ENCODE measurements at places on chromosomes 7 and 10. TPM values are rescaled to one million over a fixed set of nuclear protein-coding genes. Genes with fewer than 3 reads are reported as not detected.

ADCY1 gene
- 2.3 TPM for polyA plus RNA-seq

DNA sequence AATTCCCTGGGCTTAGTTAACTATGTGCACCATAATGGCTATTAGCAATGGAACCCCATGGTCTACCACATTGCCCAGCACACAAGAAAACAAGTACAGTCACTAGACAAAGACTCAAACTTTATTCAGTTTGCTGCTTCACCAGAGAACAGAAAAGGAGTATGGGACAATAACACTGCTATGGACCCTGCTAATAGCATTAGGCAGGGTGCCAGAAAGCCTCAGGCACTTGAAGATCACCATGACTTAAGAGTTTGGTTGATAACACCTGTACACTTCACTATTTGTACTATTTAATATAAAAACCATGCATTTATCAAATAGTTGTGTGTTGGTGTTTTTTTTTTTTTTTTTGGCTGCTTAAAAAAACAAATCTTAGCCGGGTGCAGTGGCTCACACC, 159.6 kb downstream of the KMT2E start:
- DNase-seq, result no peak

FAM170B gene
- polyA plus RNA-seq, result not detected

STEAP2 gene
- 12.9 TPM for polyA plus RNA-seq

DNA sequence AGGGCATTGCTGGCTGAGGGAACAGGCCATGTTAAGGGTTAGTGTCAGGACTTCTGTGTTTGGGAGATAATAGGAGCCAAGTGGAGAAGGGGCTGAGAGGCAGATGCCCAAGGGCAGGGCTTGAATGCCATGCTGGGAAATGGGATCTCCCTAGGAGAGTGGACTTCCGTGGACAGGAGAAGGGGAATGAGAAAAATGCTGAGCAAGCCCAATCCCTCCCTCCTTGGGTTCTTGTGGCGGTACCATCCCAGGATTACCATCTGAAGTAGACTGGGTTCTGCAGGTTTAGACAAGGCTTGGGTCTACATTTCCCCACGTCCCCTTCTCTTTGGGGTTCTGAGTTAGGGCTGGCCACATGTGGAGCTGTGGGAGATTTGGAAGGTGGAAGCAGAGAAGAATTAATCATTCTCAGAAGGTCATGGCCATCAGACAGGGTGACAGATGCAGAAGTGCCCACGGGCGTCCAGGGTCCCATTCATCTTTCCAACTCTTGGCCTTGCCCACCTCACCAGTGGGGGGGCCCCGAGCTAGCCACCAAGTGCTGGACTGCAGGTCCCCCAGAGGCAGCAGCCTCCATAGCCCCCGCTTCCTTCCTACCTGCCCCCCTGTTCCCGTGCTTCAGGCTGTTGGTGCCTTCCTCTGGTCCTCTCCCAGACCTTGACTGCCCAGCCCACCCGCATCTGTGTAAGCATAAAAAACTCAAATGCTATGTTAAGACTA, 354.8 kb downstream of the RPS24 start:
- no peak for DNase-seq

DNA sequence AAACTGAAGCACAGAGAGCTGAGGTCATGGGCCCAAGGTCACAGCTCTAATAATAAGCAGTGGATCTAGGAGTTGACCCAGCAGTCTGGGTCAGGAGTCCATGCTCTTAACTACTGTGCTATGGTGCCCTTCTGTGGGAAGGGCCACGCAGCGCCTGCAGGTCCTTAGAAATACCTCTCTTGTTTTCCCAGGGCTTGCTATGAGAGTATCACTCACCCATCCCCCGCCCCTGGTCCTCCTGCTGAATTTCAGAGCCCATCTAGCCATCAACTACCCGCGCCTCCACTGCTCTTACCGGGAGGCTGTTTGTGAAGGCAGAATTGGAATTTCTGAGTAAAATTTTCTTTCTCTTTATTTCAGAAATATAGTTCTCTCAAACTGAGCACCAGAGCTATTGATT, 27.3 kb upstream of the CRHR2 start:
- no peak for DNase-seq

Measured in right lung (tissue), 10 donors.